ENCODE measurements at places on chromosomes 5 and 9.
A peak's percentile ranks its signal among the peaks of the same experiment; 100 is the strongest.

GRCh38 chr9:86434039-86434726 lies 80.0 kb upstream of the TUT7 start:
- DNase-seq, result peak; percentile 35

DNA sequence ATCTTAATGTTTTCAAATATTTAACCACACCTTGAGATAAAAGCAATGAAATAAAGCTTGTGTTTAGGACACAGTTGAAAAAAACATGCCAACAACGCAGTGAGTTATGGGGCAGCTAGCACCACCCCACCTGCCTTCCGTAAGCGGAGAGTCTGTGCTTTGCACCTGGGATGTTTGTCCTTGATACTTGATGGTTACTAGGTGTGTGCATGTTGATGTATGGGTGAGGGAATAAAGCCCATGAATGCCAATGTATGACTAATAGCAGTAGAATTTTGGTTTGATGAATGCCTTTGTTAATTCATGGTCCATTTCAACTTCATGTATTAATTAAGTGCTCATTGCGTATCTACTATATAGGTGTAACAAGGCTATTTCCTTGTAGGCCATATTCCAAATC lies 74.0 kb downstream of the PCSK5 start:
- no peak for DNase-seq

- no peak for DNase-seq
Measured at GRCh38 chr9:12289711-12290110, 403.5 kb upstream of the TYRP1 start.

- DNase-seq, result no peak
Measured at GRCh38 chr5:144192661-144193060, 22.0 kb downstream of the KCTD16 start.

- no peak for DNase-seq
Measured at GRCh38 chr9:99485459-99485858, 263.4 kb downstream of the SEC61B start.

DNA sequence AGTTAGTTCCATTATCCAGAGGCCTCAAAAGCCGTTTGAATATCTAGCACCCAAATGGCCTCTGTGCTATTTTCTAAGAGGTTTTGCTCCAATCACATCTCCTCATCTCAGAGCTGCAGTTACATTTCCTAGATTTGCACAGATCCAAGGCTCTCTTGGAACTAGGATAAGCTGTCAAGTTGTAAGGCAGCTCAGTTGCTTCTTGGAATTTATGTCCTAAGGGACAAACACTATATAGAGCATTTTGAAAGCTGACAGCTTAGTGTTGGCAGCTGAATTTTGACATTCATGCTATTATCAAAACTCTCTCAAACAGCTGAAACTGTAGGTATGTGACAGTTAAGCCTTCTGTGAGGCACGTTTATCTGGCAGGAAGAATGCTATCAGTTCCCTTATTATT lies 97.0 kb downstream of the MACIR start:
- DNase-seq, result no peak

- no peak for DNase-seq
Measured at GRCh38 chr9:98883276-98883675, 60.4 kb upstream of the COL15A1 start.

- no peak for DNase-seq
Measured at GRCh38 chr5:94796586-94796985, 178.1 kb downstream of the SLF1 start.
